Activated CD8-positive, alpha-beta memory T cell treated with anti-CD3 and anti-CD28 coated beads, Interleukin-2, amount 50 U/mL, for 48 hours (primary cell): ENCODE measurements at places on chromosomes 6 and 20.

DNA sequence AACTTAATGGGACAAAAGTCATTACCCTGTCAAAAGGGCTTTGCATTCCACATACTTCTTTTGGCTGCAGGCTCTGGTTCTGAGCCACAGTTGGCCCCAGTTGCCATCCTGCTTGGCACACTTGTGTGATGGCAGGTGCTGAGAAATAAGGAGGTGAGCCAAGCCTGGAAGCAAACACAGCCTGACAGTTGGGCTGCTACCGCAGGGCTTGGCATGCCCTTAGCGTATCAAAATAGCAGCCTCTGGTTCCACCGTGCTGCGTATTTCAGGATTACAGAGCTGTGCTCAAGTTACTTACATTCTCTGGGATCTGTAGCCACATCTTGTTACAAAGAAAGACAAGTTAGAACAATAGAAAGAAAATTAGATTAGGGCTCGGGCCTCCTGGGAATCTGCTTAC lies 11.1 kb downstream of the MTHFD1L start:
- DNase-seq: peak; percentile 30

DNA sequence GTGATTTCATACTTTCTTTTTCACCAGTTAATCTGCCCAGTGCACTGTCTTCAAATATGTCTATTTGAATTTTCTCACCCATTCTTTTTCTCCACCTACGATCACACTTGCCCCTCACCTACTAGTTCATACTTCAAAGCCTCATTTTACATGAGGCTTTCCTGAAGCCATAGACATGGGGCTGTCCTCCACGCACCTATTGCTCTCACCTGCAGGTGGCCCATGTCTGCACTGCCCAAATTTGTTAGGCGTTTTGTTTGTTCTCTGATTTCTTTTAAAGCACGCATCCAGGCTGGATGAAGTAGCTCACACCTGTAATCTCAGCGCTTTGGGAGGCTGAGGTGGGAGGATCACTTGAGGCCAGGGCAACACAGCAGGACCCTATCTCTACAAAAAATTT lies 106.8 kb upstream of the RIPOR2 start:
- no peak for DNase-seq

- no peak for DNase-seq
Measured at GRCh38 chr6:119237177-119237715, 112.3 kb downstream of the MAN1A1 start.

GRCh38 chr20:41055679-41056078 lies 27.1 kb downstream of the TOP1 start:
- no peak for DNase-seq

DNA sequence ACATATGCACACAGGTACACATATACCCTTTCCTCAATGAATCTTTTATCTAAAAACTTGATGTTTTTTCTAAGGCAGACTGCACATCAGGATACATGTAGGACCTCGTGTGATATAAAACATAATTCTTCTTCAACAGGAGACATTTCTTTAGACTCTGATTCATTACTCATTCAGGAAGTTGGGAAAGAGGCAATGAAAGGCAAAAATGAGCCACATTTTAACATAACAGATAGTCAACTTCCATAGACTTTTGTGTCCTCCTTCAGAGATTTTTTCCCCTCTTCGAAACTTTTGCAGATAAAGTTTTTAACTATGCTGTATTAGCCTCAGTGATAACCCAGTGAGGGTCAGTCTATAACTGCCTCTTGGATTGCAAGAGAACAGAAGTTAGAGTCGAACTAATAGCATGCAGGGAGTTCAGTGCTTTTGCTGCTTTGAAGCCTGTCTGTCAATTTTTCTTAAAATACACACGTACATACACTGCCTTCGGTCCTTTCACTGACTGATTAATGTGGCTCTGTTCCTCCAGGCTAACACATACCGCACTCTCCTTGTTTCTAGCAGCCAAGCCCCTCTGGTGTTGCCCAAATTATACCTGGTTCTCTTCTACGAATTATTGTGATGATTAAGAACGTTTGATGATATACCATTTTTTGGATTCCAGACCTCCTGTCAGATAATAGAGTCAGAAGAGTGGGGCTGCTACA lies 562.5 kb upstream of the MAP3K7 start:
- no peak for DNase-seq

DNA sequence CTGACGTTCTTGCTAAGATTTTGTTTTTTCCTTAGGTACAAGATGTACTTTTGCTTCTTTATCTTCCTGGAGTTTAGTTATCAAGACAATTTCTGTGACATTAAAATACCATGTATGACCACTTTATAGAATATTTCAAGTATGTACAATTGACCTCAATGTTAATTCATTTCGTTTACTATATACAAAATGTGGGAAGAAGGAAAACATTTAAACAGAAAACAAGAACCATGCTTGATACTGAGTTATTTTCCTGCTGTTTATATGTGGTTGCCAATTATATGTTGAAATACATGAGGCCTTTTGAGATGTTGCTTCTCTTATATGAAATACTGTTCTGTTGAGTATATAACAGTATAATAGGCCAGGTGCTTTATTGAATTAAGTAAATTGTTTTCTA lies 184.3 kb downstream of the JARID2 start:
- no peak for DNase-seq

GRCh38 chr20:62285722-62286121 lies 17.1 kb upstream of the ADRM1 start:
- DNase-seq: no peak

DNA sequence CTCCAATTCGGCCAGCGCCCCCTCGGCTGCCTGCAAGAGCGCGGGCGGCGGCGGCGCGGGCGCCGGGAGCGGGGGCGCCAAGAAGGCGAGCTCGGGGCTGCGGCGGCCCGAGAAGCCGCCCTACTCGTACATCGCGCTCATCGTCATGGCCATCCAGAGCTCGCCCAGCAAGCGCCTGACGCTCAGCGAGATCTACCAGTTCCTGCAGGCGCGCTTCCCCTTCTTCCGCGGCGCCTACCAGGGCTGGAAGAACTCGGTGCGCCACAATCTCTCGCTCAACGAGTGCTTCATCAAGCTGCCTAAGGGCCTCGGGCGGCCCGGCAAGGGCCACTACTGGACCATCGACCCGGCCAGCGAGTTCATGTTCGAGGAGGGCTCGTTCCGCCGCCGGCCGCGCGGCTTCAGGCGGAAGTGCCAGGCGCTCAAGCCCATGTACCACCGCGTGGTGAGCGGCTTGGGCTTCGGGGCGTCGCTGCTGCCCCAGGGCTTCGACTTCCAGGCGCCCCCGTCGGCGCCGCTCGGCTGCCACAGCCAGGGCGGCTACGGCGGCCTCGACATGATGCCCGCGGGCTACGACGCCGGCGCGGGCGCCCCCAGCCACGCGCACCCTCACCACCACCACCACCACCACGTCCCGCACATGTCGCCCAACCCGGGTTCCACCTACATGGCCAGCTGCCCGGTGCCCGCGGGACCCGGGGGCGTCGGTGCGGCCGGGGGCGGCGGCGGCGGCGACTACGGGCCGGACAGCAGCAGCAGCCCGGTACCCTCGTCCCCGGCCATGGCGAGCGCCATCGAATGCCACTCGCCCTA lies 963 bp downstream of the FOXF2 start:
- peak; percentile 55 for DNase-seq

DNA sequence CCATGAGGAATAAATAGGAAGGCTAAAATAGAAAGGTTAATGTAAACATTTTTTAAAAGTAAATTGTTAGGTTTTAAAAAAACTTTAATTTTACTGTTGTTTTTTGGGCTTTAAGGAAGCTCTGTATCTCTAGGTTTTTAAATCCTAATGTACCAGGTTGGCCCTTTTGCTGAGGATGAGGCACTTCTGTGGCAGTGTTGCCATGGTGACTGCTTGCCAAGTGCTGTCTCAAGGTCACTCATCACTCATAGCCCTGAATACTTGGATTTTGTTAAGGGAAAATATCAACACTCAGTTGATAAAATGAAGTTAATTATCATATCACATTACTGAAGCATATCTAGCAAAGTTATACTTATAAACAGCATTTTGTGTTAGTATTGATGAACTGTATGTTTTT lies 50.2 kb downstream of the NCOA3 start:
- DNase-seq: no peak

- DNase-seq: no peak
Measured at GRCh38 chr20:55160037-55160436, 684.6 kb downstream of the DOK5 start.

DNA sequence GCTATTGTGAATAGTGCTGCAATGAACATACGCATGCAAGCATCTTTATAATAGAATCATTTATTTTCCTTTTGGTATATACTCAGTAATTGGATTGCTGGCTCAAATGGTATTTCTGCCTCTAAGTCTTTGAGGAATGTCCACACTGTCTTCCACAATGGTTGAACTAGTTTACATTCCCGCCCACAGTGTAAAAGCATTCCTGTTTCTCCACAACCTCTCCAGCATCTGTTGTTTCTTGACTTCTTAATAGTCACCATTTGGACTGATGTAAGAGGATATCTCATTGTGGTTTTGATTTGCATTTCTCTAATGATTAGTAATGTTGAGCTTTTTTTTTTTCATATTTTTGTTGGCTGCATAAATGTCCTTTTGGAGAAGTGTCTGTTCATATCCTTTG lies 208.7 kb downstream of the PHF3 start:
- DNase-seq: no peak

GRCh38 chr6:159169193-159169555 lies at the start of gene FNDC1:
TSS of gene FNDC1 (plus strand) at chr6:159169400. CDS start at chr6:159169597, 197 bp downstream.
- peak; percentile 91 for DNase-seq

DNA sequence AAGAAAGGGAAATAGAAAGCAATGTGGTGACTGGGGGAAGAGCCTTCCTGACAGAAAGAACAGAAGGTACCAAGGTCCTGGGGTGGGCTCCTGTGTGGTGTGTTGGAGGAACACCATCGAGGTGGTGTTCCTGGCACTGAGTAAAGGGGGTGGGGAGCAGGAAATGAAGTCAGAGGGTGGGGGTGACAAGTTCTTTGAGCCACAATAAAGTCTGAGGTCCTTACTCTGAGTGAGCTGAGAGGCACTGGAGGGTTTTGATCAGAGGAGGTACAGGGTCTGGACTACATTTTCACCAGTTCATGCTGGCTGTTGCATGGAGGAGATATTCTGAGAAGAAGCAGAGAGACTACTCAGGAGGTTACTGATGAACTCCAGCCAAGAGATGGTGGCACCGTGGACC lies 198.2 kb downstream of the GMPR start:
- DNase-seq: no peak

DNA sequence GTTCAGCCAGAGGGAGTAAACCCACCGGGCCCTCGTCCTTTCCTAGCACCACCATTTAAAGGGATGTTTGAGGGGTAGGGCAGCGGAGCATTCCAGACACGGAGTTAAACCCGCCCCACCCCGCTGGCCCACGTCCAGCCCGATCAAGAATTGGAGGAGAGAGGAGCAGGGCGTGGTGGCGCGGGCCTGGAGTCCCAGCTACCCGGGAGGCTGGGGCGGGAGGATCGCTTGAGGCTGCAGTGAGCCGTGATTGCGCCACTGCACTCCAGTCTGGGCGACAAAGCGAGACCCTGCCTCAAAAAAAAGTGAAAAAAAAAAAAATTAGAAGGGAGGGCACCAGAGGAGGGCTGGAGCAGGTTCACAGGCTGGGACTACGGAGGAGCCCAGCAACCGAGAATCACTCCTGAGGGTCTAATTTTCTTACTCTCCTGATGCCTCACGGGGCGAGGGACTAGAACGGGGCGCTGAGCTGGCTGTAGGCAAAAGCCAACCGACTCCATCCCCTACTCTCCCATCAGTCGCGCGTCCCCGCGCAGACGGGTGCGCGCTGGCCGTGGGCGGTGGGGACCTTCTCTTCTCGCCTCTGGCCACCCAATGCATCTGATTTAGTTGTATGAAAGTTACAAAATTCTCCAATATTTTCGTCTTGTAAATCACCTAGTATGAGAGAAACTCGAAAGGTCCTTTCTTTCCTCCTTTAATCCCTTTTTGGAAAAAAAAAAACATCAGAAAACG lies 6.1 kb upstream of the HSPA1B start:
- DNase-seq: peak; percentile 87

GRCh38 chr6:123956492-123957139 lies 153.0 kb downstream of the NKAIN2 start:
- DNase-seq: no peak

DNA sequence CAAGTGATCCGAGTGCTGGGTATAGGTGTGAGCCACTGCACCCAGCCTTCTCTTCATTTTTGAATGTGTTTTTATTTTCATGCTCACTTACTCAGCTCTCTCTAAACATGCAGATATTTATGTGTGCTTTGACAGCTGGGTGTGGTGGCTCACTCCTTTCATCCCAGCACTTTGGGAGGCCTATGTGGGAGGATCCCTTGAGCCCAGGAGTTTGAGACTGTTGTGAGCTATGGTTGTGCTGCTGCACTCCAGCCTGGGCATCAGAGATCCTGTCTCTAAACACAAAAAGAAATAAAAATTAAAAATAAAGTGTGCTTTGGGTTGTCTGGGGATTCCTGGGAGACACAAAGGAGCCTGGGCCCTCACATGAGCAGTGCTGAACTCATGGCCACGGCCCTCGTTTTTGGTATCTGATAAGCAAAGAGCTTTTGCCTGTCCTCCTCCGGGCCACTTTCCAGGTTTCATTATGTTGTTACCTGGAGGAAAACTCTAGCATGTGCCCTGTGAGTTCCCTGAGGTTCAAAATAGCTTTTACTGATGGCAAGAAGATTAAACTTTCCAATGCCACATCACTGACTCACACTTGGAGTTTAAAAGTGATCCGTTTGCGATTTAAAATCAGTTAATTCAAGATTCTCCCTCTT lies 78.5 kb downstream of the CD164 start:
- DNase-seq: no peak

DNA sequence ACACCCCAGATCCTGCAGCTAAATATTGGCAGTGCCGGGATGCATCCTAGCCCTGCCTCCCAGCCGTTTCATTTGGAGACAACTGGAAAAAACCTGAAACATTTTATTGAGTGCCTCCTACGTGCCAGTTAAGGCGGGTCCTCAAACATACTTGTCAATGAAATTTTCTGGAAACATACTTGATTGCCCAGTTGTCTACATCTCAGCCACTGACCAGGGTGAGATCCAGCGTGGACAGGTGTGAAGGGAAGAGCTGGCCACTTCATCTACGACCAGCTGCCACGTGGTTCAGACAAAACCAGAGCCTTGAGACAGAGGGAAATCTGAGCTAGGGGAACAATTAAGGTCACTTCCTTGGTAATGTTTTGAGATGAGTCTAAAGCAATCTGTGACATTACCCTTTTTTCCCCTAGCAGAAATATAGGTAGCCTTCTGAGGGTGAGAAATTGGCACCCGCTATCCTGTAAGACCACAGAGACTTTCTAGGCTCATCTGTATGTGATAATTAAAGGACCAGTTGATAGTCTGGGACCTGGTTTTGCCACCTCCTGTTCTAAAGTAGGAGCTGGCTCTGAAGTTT lies 116.3 kb upstream of the MTHFD1L start:
- DNase-seq: no peak
